Progenitor cell of endocrine pancreas (in vitro differentiated cells): ENCODE measurements at places on chromosomes 1 and 21.

GRCh38 chr1:179996099-179996498, 41.5 kb downstream of the CEP350 start:
- no peak for DNase-seq

GRCh38 chr1:50977575-50978143, 7.6 kb downstream of the CDKN2C start:
- DNase-seq, result no peak

- no peak for DNase-seq
These were observed 392.6 kb downstream of the MRPL39 start for GRCh38 chr21:25214676-25215075.

DNA sequence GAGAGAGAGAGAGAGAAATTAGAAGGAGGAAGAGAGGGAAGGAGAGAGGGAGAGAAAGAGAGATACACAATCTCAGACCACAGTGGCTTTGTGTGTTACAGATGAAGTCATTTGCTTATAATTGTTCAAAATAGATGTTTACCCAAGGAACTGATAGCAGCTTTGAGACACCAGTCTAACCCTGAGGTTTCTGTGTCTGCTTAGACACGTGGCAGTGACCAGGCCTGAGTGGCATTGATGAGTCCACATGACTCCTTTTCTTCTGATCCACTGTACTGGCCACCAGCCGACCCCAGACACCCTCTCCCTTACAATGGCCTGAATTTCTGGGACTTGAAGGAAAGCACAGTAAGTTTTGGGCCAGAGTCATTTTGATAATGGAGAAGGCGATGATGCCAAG, 104.9 kb downstream of the DUSP10 start:
- DNase-seq, result no peak
